CD4-positive, alpha-beta T cell (primary cell): ENCODE measurements at places on chromosomes 5 and 9.

- DNase-seq: no peak
Observed at GRCh38 chr9:120777229-120777628, 16.0 kb downstream of the FBXW2 start.

DNA sequence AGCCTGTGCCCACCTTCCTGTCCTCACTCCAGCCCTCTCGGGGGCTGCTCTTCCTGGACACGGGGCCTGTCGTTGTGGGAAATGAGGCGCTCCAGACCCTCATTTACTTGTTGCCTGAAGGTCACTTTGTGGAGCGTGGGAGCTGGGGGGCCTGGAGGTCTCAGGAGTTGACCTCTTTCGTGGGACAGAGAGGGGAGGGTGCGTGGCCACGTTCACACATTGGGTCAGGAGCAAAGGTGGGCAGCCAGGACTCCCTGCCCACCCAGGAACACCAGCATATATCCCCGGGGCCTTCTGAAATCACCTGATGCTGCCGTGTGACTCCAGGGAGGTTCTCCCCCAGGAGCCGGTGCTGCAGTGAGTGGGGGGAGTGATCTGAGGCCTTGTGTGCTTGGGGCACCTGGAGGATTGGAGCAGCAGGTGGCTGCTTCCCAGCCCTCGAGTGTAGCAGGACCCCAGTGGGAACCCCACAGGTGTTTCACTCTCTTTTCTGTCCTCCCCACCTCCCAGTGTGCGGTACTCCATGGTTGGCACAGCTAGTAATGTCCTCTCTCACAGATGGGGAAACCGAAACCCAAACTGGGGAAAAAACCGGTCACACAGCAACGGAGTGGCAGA lies 20.3 kb downstream of the NCS1 start:
- no peak for DNase-seq

GRCh38 chr9:93296889-93297480 lies 113.0 kb downstream of the WNK2 start:
- DNase-seq: no peak

GRCh38 chr5:100539519-100539918 lies 4.3 kb downstream of the FAM174A start:
- DNase-seq: no peak

DNA sequence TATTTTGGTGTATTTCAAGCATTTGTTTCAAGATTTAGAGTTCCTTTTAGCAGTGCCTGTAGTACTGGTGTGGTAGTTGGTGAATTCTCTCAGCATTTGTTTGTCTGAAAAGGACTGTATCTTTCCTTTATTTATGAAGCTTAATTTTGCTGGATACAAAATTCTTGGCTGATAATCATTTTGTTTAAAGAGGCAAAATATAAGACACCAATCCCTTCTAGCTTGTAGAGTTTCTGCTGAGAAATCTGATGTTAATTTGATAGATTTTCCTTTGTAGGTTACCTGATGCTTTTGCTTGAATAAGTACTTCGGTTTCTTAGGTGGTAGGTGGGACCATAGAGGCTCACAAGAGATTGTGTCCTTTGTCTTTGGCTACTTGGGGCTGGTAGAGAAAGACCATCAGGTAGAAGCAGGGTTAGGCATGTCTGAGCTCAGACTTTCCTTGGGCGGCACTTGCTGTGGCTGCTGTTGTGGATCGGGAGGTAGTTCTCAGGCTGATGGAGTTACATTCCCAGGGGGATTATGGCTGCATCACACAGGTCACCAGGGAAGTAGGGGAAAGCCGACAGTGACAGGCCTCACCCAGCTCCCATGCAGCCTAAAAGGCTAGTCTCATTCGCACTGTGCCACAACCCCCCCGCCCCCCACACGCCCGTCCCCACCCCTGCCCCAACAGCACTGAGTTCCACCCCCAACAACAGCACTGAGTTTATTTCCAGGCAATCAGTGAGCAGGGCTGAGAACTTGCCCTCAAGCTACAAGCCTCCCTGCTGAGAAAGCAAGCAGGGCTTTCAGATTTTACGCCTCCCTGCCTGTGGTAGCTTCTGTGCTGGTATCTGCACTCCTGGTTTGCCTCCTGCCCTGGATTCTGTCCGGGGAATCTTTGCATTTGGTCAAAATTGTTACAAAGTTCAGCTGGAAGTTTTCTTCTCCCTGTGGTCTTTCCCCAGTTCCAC lies 127.1 kb upstream of the GLRA1 start:
- no peak for DNase-seq

- DNase-seq: no peak
Observed at GRCh38 chr5:157232706-157233105, 33.2 kb upstream of the CYFIP2 start.

GRCh38 chr5:59640411-59640810 lies 253.1 kb downstream of the PDE4D start:
- DNase-seq: no peak
